ENCODE measurements at places on chromosomes 2 and 18.

GRCh38 chr18:13239171-13239956 is 20.8 kb downstream of the LDLRAD4 start:
- no peak for DNase-seq

DNA sequence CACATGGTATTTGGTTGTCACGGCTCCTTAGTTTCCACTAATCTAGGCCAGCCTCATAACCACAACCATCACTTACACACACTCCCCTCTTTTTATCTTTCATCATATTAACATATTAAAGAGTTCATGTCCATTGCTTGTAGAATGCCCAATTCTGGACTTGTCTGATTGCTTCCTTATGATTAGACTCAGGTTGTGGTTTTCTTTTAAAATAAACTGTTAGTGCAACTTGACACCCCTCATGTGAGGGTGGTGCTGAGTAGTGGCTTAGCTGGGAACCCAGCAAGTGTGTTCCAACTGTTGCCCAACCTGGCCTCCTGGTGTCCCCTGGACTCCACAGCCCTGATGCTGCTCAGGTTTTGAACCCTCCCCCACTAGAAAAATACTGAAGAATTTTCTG is 20.1 kb upstream of the CD207 start:
- no peak for DNase-seq

DNA sequence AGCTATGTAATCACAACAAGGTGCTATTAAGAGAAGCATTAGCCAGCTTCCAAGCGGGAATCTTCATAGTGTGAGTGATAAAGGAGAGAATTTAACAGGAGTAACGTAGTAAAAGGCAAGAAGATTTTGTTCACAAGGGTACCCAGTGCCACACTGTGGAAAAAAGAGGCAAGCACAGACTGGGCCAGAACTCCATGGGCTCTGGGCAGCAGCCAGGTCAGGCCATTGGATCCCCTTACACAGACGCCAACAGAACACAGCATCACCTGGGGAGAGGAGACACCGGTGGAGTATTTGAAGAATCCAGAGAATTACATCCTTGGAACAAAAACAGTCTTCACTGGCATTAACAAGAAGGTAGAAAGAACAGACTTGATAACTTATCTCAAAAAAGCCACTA is 21.2 kb downstream of the AMER3 start:
- no peak for DNase-seq

GRCh38 chr2:147524912-147525311 is 319.9 kb upstream of the ACVR2A start:
- no peak for DNase-seq

DNA sequence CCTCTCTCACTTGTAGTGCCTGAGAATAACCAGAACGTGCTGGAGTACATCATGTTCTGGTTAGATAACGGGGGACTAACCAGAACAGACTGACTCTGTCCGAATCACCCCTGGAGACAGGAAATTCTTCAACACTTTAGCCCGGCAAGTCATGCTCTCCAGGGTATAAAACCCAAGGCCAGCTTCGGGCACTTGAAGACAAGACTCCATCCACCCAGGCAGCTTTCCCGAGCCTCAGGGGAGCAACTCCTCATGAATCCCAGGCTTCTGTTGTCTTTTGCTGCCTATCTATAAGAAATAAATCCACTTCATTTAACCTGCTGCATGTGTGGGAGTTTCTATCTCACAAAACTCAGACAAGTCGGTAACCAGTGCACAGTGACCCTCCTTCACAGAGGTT is 99.6 kb downstream of the KCNF1 start:
- no peak for DNase-seq
